Fibroblast of lung (primary cell): ENCODE measurements at places on chromosomes 6 and 20. TPM values are rescaled to one million over a fixed set of nuclear protein-coding genes. Genes with fewer than 3 reads are reported as not detected.

JPH2 gene
- polyA plus RNA-seq, result 0.51 and 4.9 TPM in 2 replicates

EPPIN gene
- not detected in 2 replicates for polyA plus RNA-seq

SLC32A1 gene
- polyA plus RNA-seq, result not detected in 2 replicates

LCA5 gene
- polyA plus RNA-seq, result 1.9 and 3.3 TPM in 2 replicates

FOXS1 gene
- polyA plus RNA-seq, result not detected in 2 replicates

E2F1 gene
- 3.5 and 9.6 TPM in 2 replicates for polyA plus RNA-seq

LY6G6C gene
- polyA plus RNA-seq, result not detected in 2 replicates

DNA sequence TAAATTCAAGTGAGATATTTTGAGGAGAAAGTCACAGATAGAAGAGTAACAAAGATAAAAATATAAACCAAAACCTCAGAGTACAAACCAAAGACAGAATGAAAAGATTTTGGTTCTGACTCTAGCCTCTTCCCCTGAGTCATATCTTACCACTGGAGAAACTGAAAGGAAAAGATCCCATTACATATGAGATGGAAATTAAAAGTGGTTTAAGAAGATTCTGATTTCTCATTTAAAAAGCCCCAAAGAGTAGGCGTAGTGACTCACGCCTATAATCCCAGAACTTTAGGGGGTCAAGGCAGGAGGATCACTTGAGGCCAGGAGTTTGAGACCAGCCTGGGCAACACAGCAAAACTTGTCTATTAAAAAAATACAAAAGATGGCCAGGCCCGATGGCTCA is 30.6 kb downstream of the SPINT4 start:
- no peak for DNase-seq
- no peaks in the 10 kb centered on the region for H3K4me1 ChIP-seq
- H3K27ac ChIP-seq, result no peak overlapping the region
- no peaks in the 10 kb centered on the region for H3K36me3 ChIP-seq

DNA sequence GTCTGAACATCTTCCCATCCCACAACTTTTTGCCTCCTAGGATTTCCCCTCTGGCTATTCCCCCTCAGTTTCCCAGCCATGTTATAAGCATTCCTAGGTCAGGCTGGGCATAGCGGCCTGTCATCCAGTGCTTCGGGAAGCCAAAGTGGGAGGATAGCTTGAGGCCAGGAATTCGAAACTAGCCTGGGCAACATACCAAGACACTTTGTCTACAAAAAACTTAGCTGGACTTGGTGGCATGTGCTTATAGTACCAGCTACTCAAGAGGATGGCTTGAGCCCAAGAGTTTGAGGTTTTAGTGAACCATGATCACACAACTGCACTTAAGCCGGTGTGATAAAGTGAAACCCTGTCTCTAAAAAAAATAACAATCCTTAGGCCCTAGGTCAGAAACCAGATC is 447.4 kb downstream of the KIF16B start:
- no peak overlapping the region for H3K4me3 ChIP-seq
- H3K27ac ChIP-seq, result no peak overlapping the region
- no peaks in the 10 kb centered on the region for H3K36me3 ChIP-seq

- no peak overlapping the region for H3K27ac ChIP-seq
- no peak overlapping the region for H3K4me3 ChIP-seq
- no peaks in the 10 kb centered on the region for H3K27me3 ChIP-seq
- peaks cover 2% of the 10 kb centered on the region for H3K36me3 ChIP-seq
Observed at GRCh38 chr6:129621252-129621651, 88.7 kb downstream of the ARHGAP18 start.

DNA sequence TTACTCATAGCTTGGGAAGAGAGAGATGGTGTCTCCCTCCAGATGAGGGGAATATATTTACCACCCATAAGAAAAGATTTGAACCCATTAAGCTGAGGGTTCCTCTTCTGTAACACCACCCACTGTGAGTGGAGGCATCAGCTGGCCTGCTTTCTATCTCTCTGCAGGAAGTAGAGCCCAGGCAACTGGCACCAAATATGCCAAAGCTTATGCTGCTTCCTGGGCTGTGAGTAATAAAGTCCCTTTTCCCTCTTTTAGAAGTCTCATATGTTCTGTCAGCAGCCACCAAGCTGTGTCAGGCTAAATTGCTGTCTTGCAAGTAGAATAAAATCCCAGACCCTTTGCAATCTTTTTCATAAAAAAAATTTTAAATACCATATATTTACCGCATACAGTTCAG is 241.4 kb downstream of the LAMA2 start:
- no peak for DNase-seq
- no peaks in the 10 kb centered on the region for H3K27me3 ChIP-seq
- H3K36me3 ChIP-seq, result no peaks in the 10 kb centered on the region
- H3K4me3 ChIP-seq, result no peak overlapping the region
- no peaks in the 10 kb centered on the region for H3K4me1 ChIP-seq

GRCh38 chr6:151869345-151869744 is 61.9 kb downstream of the ESR1 start:
- H3K27ac ChIP-seq, result no peak overlapping the region
- no peaks in the 10 kb centered on the region for H3K4me1 ChIP-seq
- no peaks in the 10 kb centered on the region for H3K27me3 ChIP-seq
- H3K4me3 ChIP-seq, result no peak overlapping the region

GRCh38 chr6:82484737-82485626 is 121.4 kb downstream of the TPBG start:
- H3K27me3 ChIP-seq, result no peaks in the 10 kb centered on the region
- H3K4me1 ChIP-seq, result no peaks in the 10 kb centered on the region
- no peaks in the 10 kb centered on the region for H3K36me3 ChIP-seq
- no peak overlapping the region for H3K27ac ChIP-seq
- no peak for DNase-seq

DNA sequence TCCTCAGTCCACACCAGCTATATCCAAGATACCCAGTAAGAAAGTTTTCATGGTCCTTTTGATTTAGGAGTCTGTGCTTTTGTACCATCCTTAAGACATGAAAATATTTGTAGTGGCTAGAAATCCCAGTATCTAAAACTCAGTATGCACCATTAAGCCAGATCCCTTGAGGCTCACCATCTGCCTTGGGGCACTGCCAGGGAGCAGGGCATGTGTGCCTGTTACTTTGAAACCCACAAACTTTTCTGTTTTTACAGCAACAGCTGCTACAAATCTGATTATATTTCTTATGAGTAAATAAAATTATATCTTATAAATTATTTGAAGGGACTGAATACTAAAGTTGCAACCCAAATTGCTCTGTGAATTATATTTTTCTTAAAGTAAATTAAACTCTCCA is 290.5 kb upstream of the MANEA start:
- H3K27me3 ChIP-seq, result no peaks in the 10 kb centered on the region
- DNase-seq, result no peak
- no peaks in the 10 kb centered on the region for H3K36me3 ChIP-seq
- no peaks in the 10 kb centered on the region for H3K4me1 ChIP-seq

DNA sequence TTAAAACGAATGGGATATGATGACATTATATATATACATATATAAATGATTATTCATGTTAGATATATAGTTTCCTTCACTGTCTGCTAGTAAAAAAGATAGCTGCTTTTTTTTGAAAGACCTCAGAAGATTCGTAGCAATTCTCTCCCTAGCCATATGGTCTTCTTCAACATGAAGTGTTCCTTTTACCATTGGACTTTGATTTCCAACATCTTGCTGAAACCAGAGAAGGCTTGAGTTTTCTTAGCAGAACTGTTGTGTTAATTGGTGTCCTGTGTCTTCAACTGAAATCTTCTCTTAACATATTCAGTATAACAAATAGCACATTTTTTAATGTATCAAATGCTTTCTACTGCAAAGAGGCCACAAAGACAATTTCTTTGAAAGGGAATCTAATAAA is 55.3 kb downstream of the FNDC1 start:
- no peaks in the 10 kb centered on the region for H3K27me3 ChIP-seq
- H3K4me1 ChIP-seq, result no peaks in the 10 kb centered on the region
- no peak overlapping the region for H3K4me3 ChIP-seq
- no peak for DNase-seq
